ENCODE measurements at places on chromosomes 7 and 10.

DNA sequence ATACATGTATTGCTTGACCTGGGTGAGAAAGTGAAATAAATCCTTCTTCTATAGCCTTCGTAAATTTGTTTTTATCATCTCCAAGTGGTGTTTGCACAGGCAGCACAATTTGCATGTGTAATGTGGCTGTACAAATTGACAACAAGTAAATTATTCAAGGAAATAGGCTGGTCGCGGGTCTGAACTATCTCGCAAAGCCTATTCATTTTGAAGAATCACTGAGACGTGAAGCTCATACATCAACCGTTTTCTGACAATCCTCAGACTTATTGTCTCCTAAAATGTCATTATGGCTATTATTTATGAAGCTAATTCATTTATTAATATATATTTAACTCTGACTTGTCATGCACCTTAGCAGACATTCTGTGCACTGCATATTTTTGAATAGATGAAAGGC lies 16.2 kb upstream of the FAM204A start:
- DNase-seq: no peak

DNA sequence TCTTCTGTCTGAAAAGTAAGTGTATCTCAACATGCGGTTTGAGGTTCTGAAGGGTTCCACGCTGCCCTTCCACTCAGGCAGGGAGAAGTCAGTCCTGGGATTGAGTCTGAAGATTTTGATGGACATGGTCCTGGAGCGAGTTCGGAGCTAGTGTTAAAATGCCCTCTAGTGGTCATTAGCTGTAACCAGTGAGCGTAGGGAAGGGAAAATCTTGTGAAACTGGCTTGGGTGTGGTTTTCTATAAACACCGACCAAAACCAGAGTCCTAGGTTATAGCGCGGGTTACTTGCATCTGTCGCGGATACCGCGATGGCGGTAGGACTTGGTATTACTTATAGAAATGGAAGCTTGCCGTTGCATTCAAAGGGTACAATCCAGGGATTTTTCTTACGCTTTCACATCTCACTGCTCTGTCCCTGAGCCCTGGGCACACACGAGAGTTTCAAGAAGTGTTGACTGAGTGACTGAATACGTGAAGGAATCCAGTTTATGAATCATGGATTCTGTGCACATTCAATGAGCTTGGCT lies 348.2 kb upstream of the C7orf33 start:
- peak; percentile 17 for DNase-seq

- no peak for DNase-seq
These were observed 310.9 kb upstream of the NEBL start for GRCh38 chr10:21207852-21208646.

DNA sequence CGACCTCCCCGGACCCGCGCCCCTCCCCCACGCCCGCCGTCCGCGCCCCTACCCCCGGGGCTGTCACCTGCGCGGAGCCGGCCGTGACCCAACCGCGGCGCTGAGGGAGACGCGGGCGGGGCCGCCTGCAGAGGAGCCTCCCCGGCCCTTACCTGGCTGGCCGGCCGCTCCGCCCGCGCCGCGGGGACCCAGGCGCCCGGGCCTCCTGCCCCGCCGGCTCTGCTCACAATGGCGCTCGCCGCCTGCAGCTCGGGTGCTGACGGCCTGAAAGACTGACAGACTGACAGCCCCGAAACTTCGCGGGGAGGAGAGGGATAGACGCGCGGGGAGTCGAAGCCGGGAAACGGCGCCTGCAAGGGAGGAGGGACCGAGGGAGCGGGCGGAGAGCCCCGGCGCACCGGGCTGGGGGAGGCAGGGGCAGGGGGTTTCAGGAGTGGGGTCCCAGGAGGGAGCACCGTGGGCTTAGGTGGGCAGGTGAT lies 393 bp downstream of the ZNF467 start:
- DNase-seq: peak; percentile 44

- no peak for DNase-seq
These were observed 176.0 kb downstream of the NOC3L start for GRCh38 chr10:94186722-94187121.

GRCh38 chr7:48193421-48193820 lies 22.2 kb downstream of the ABCA13 start:
- no peak for DNase-seq

DNA sequence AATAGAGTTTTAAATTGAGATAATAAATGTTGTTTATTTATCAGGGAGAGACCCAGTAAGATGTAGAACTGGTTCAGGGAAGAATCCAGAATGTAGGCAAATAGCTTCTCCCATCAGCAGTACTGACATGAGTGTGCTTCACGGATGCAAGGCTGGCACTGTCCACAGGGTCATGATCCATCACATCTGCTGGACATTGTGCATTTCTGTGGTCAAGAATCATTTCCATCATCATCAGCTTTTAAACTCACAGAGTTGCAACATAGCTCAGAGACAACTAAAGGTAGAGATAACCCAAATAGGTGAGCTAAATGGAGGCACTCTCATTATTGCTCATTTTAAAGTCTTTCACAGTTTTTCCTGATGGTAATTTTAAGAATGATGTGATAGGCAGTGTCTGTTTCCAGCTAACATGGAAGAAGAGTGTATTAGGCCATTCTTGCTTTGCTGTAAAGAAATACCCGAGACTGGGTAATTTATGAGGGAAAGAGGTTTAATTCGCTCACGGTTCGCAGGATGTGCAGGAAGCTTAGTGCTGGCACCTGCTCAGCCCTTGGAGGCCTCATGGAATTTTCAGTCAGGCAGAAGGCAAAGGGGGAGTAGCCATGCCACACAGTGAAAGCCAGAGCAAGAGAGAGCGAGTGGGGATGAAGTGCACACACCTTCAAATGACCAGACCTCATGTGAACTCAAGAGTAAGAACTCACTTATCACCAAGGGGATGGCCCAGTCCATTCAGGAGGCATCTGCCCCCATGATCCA lies 80.8 kb downstream of the INPP5A start:
- peak; percentile 3 for DNase-seq

GRCh38 chr10:80493522-80494051 lies 39.5 kb downstream of the TSPAN14 start:
- no peak for DNase-seq

DNA sequence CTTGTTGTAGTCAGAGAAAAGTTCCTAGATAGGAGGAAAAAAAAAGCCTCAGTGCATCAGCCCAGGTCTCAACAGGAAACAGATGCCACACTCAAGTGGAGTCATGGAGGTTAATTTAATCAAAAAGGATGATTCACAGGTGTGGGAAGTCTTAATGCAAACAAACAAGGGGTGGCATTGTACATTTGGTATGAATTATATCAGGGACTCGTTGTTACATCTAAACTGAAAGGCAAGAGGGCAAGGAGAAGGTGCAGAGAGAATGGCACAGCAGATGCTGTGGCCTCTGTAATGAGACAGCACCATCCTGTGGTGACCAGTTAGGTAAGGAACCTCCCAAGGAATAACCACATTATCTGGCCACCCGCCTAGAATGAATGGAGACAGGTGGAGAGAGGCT lies 133.7 kb downstream of the PTPRZ1 start:
- DNase-seq: no peak

DNA sequence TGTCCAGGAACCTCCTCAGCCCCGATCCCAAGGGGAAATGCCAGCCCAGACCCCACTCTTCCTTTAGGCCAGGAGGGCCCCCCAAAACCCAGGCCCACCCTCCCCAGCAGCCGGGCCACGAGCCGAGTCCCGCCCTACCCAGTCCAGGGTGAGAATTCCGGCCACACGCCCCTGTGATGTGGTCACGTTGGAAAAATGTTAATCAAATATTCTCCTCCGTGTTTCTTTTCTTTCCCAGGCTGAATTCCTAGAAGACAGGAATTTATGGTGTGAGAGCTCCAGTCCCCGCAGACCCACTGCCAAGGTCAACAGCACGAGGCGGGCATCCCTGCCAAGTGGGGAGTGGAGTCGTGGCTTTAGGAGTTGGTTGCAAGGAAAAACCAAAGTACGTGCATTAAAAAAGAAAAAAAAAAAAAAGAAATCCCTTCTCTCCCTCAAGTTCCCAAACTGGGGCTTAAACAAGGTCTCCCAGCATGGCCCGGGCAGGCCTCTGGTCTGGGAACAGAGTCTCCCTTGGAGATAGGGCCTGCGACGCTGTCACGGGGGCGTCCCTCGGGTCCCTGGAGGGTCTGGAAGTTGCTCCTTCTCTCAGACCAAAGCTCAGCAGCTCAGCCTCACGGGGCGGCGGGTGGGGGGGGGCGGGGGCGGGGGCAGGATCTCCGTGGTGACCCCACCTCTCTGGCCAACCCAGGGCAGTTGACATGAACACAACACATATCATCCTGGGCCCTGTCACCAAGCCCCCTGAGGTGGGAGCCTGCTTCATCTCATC lies 28.1 kb upstream of the ELN start:
- DNase-seq: no peak

- DNase-seq: no peak
These were observed 11.7 kb downstream of the SRPK2 start for GRCh38 chr7:105376908-105377533.

DNA sequence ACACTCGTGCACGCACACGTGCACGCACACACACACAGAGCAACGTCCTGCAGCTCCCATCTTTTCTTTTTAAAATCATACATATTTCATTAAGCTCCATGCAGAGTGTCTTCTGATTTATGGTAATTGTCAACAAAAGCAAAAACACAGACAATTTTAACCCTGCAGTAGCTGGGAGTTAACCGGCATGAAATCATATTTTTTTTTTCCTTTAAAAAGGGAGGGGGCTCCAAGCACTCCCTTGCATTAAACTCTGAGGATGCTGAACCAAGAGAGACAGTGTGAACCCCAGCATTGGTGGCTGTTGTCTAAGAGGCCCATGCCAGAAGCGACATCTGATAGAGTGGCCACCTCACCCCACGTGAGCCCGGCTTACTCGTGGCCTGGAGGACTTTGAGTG lies 542.6 kb downstream of the DNAJB6 start:
- no peak for DNase-seq

GRCh38 chr7:128735436-128735835 lies 3.7 kb upstream of the CALU start:
- no peak for DNase-seq

GRCh38 chr7:130278860-130279259 lies 12.2 kb downstream of the CPA2 start:
- DNase-seq: no peak

- no peak for DNase-seq
These were observed 13.3 kb downstream of the RGR start for GRCh38 chr10:84258034-84258695.

DNA sequence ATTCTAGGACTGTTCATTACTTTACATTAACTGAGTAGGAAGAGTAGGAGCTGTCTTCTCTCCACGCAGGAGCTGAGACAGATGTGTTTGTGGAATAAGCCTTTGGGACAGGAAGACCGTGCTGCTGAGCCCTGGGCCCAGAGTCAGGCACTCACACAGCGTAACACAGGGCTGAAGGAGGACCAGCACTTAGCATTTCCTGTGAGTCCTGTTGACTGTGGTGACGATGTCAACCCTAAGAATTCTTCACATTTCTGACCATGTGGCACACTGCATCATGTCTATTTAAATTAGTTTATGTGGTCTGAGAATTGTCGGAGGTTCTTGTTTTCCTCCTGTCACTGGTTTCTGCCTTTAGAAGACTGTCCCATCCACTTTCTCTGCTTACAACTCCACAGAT lies 117.2 kb downstream of the PIP4K2A start:
- no peak for DNase-seq

DNA sequence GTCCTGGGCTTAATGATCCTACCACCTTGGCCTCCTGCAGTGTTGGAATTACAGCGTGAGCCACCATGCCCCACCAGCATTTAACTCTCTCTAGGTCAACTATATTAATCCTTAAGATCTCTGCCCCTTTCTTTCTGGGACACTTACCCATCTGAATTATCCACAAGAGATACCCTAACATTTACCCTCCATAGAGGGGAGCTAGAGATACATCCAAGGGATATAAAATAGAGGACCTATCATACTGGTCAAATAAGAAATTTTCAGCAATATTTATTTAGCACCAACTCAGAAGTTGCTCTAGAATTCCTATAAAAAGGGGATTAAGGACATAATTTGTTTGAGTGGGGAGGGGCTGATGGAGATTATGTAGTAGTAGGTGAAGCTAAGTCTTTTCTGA lies 96.5 kb downstream of the OTUD1 start:
- no peak for DNase-seq

DNA sequence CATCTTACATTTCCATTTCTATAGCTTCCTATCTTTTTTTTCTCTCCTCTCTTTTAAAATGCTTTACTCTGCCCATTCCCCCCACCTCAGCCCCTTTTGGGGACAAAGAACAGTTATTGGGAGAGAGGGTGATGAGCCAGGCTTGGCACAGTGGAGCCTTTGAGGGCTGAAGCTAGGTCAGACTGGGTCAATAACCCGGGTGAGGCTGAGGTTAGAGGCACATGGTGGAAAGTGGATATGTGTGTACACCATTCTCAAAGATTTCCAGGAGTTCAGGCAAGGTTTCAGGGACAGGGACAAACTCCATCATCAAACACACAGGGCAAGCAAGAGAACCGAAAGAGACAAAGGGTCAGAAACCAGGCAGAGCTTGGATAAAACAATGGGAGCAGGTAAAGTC lies 11.5 kb downstream of the ABCB4 start:
- DNase-seq: no peak

- DNase-seq: no peak
These were observed 278.1 kb downstream of the HTR7 start for GRCh38 chr10:90579602-90580242.

- no peak for DNase-seq
These were observed 45.1 kb upstream of the EZH2 start for GRCh38 chr7:148929176-148929575.

DNA sequence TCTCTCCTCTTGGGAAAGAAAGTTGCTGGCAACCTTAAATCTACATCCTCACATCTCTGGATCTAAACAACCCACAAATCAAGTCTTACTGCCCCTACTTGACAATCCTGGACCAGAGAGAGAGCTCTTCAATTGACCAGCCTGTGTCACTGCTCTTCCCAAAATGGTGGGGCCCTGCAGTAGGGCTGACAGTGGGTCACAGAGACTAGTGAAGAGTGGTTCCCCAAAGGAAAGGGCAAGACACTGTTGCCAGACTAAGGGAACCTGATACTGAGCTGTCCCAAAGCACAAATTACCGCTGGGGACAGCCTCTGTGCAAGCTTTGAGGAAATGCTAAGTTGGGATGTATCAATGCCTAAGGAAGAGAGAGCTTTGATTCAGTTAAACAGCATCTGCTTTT lies 4.5 kb upstream of the GPRIN2 start:
- no peak for DNase-seq

DNA sequence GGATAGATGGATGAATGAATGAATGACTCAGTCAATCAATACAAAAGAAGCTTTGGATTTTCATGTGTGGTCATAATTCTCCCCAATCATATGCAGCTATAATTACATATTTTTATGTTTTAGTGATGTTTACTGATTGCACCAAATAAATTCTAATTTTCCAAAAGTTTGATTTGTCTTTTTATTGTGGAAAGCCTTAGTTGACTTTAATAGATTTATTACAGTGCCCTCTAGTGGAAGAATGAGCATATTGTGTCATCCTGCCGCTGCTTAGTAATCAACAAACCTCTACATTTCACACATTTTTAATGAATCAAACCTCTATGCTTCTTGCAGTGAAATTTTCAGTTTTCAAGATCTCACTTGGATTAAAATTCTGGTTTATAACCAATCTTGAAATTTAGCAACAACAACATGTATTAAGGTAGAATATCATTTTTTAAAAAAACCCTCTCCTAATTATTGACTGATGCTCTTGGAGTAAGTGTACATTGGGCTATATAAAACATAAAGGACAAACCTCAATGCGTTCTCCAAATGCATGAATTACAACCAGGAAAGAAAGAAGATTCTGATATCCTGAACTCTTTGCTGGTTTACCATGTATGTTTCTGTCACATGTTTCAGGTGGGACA lies 55.6 kb upstream of the PNLIP start:
- no peak for DNase-seq
